ENCODE measurements at places on chromosomes 3 and 15. TPM values are rescaled to one million over a fixed set of nuclear protein-coding genes. Genes with fewer than 3 reads are reported as not detected.

DNA sequence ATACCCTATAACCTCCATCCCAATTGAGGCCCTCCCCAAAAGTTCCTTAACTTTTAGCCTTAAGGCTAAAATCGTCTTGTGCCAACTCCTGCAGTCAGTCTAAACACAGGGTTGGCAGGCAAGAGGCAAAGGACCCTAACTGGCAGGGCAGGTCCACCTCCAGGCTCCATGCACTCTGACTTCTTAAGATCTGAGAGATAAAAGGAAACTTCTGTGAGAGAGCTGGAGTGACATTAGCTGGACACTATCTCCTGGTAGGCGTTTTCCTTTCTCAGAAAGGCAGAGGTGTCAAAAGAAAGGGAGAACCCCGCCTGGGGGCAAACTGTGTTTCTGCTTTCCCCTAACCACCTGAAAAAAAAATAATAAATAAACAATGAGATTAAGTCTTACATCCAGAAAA, 3.6 kb downstream of the CHSY1 start:
- H3K27me3 ChIP-seq, result peaks cover 4% of the 10 kb centered on the region
- H3K4me1 ChIP-seq, result peaks cover 72% of the 10 kb centered on the region
- no peak overlapping the region for H3K27ac ChIP-seq

- peaks cover 31% of the 10 kb centered on the region for H3K27me3 ChIP-seq
- H3K4me3 ChIP-seq, result no peak overlapping the region
- no peaks in the 10 kb centered on the region for H3K4me1 ChIP-seq
- no peak overlapping the region for H3K27ac ChIP-seq
- H3K36me3 ChIP-seq, result 0 out of 2 replicates have a peak, but pooled peaks cover 5% of the 10 kb centered on the region
Observed at GRCh38 chr3:194879126-194879877, 193.6 kb downstream of the FAM43A start.

GRCh38 chr15:56831467-56832005, 86.9 kb upstream of the TCF12 start:
- H3K4me1 ChIP-seq, result peaks cover 17% of the 10 kb centered on the region
- H3K36me3 ChIP-seq, result no peaks in the 10 kb centered on the region
- no peak overlapping the region for H3K27ac ChIP-seq
- H3K4me3 ChIP-seq, result no peak overlapping the region
- peaks cover 3% of the 10 kb centered on the region for H3K27me3 ChIP-seq

INSYN1 gene
- total RNA-seq, result 0.24 TPM

GRCh38 chr3:131107637-131108433, 81.2 kb downstream of the NEK11 start:
- DNase-seq, result peak; percentile 30
- H3K4me3 ChIP-seq, result no peak overlapping the region
- H3K36me3 ChIP-seq, result no peaks in the 10 kb centered on the region
- no peaks in the 10 kb centered on the region for H3K27me3 ChIP-seq

- peak overlapping the region; percentile 87 for H3K27ac ChIP-seq
- H3K36me3 ChIP-seq, result no peaks in the 10 kb centered on the region
- peak overlapping the region; percentile 88 for H3K4me3 ChIP-seq
- H3K4me1 ChIP-seq, result peaks cover 32% of the 10 kb centered on the region
- no peak for DNase-seq
- peaks cover 3% of the 10 kb centered on the region for H3K27me3 ChIP-seq
Observed at GRCh38 chr3:88031642-88032077, 27.1 kb downstream of the CGGBP1 start.

TRPM1 gene
- total RNA-seq, result not detected

FAM107A gene
- not detected for total RNA-seq

GRCh38 chr15:48020166-48020565, 100.6 kb upstream of the SLC24A5 start:
- no peak overlapping the region for H3K4me3 ChIP-seq
- H3K36me3 ChIP-seq, result no peaks in the 10 kb centered on the region
- H3K27ac ChIP-seq, result no peak overlapping the region
- H3K27me3 ChIP-seq, result no peaks in the 10 kb centered on the region
- H3K4me1 ChIP-seq, result no peaks in the 10 kb centered on the region
- DNase-seq, result no peak
